ENCODE measurements at places on chromosomes 4 and X.

- no peak for DNase-seq
Measured at GRCh38 chrX:2474963-2475726, 25.6 kb downstream of the DHRSX start.

GRCh38 chr4:172648471-172648870 is 520.1 kb upstream of the GALNT7 start:
- no peak for DNase-seq

GRCh38 chr4:13481569-13481968 is 2.6 kb downstream of the RAB28 start:
- DNase-seq, result no peak

GRCh38 chr4:141417387-141417786 is 196.7 kb downstream of the ZNF330 start:
- DNase-seq, result no peak

DNA sequence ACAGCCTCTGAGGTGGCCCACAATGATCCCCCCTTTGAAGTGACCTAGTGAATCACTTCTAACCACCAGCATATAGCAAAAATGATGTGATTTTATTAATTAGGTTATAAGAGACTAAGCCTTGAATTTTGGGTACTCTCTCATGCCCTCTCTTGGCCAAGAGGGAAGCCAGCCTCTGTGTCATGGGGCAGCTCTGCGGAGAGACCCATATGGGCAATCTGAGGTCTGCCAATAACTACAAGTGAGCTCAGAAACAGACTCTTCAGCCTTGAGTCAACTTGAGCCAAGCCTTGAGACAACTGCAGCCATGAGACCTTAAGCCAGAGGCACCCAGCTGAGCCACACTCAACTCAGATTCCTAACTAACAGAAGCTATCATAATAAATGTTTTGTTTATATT is 45.7 kb downstream of the MANBA start:
- DNase-seq, result no peak

DNA sequence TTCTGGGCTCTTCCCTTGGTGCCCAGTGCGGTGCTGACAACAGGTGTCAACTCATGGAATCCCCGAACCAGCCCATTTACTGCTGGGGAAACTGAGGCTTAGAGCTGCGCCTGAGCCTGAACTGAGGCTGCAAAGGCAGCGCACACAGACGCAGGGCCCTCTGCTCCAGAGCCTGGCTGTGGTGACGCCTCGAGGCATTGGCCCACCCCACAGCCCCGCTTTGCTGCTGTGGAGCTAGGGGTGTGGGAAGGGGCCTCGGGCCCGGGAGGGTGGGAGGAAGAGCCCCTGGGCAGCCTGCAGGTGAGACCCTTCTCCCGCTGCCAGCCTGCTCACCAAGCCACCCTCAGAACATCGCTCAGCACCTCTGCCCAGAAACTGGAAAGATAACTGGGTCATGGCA is 97.4 kb upstream of the LRPAP1 start:
- no peak for DNase-seq

GRCh38 chrX:100863326-100863864 is 10.8 kb downstream of the NOX1 start:
- no peak for DNase-seq

DNA sequence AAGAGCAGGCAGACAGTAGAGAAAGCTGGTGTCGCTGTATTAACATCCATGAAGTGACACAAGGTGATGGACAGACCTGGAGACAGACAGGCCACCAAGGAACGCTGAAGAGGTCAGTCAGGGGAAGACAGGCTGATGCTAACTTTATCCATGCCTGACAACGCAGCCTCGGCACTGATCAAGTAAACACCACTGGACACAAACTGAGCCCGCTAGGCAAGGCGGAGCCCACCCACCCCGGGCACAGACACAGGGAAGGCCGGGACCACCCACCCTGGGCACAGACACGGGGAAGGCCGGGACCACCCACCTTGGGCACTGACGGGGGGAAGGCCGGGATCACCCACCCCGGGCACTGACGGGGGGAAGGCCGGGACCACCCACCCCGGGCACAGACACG is 18.8 kb downstream of the PPP2R3B start:
- no peak for DNase-seq

GRCh38 chrX:103571726-103572125 is 13.6 kb upstream of the TCEAL4 start:
- DNase-seq, result no peak

DNA sequence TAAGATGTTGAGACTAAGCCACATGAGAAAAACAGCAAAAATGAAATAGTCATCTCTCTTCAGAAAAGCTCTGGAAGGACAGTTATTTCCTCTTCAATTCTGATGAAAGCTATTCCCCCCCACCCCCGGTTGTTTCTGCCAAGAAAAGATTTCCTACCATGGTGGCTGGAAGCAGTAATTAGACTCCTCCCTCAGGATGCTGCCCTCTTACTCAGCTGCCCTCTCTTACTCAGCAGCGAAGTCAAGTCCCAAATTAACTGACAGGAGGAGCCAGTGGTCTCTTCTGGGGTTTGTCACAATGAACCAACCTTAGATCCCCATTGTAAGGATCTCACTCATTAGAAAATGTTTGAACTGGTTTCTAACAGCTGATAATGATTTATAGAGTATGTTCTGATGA is 38.0 kb downstream of the GPM6B start:
- no peak for DNase-seq

GRCh38 chr4:81946996-81947395 is 426.8 kb downstream of the HNRNPD start:
- no peak for DNase-seq

DNA sequence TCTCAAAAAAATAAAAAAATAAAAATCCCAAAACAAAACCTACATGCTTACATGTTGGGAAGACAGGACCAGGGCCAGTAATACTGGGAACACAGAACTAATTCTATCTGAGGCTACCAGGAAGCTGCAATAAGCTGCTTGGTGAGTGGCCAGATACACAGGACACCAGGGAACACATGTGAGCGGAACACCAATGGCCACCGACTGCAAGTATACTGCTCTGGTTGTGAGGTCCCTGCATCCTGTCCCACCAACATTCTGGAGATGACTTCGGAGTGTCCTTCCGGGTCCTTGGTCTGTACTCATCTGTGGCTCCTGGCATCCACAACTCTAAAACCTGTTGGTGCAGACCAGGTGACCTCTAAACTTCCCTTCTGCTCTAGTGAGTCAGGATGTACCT is 2.7 kb downstream of the TNIP2 start:
- no peak for DNase-seq

DNA sequence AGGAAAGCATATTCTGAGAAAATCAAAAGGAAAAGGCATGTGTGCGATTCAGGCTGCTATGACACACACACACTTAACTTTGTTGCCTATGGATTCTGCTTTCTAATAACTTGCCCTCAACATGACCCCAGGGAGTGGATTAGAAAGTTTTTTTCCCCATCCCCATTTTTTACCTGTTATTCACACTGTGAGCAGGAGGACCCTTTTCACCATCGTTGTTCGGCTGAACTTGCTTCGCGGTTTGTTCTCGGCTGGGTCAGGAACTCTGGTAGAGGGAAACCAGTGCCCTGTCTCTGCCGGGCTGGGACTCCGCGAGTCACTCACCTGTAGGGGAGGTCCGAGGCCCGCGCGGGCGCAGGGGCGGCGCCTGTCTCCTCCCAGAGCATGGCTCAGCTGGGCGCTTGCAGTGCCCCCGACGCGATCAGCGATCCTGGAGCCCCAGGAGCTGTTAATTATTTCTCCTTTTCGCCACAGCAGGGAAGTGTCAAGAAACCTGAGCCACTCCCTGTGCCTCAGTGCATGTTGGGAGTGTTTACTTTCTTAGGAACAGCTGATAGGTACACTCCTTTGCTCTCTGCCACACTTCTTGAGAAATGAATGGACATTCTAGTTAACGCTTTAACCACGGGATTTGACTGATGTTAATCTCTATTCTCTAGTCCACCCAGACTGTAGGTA is at the start of gene RASSF6:
TSS of gene RASSF6 (minus strand) at position 322 of the 678 bp plus-strand sequence. CDS start 8,641 bp downstream, outside the sequence.
- no peak for DNase-seq

DNA sequence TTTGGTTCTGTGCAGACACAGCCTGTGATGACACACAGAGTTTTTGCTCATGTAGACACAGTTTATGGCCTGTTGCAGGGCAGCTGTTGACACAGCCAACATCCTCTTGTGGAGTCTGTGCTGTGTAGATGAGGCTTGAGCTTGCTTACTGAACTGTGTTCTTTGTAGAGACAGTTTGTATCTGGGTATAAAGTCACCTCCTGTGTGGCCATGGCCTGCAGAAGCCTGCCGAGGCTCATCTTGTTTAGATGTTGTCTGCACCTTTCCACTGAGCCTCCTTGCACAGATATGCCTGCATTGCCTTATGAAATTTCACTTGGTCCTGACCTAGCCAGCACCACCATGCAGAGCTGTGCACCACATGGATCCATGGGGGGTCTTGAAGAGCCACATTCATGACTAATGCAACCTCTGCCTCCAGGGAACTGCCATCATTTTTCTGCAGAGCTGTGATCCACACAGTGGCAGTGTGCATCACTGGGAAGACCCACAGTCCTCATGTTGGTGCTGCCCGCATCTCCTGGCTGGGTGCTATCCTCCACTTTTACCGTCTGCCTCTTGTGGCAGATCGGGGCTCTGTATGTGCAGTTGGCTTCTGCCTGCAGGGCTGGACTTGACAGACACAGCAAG is 198.0 kb upstream of the MAMLD1 start:
- no peak for DNase-seq

GRCh38 chr4:71255976-71256375 is 82.8 kb upstream of the SLC4A4 start:
- DNase-seq, result no peak

- no peak for DNase-seq
Measured at GRCh38 chrX:153631907-153632594, 15.0 kb upstream of the DUSP9 start.

DNA sequence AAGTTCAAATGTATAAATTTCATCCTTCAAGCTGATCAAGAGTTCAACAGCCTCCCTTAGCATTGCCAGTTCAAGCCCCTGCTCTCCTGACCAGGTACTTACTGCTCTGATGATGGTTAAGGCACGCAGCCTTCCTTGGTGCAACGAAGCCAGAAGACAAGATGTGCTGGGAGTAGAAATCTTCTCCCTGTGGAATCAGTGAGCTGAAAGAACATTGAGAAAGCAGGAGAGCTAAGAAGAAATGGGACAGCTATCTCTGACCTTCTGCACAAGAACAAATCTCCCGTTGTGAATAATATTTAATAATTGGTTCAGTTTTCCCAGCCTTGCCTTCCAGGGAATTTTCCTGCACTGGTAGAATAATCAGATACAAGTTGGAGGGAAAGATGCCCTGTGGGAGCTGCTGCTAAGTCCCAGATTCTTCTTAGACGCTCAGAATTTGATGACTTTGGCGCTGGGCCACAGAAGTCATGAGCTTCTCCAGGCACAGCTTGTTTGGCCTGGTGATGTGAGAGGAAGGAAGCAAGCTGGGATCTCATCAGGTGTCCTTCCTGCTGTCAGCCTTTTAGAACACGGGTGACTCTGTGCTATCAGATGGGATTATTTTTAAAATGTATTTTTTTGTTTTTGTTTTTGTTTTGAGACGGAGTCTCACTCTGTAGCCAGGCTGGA is 77.8 kb downstream of the CD38 start:
- DNase-seq, result no peak

DNA sequence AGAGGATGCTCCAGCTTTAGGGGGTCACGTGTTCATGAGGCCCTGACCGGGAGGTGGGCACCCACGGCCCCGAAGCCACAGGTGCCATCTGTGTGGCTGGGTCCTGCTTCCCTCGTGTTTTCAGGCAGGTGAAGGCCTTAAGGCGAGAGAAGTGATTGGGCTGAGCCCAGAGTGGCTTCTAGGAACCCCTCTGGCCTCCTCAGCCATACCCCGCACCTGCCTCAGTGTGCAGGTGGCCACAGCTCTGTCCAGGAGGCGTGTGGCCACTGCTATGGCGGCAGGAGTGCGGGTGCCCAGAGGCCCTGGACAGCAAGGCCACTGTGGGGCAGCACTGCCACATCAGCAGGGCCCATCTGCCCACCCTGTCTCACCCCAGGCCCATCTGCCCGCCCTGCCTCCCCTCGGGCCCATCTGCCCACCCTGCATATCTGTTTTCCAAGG is 25.0 kb downstream of the NKX1-1 start:
- DNase-seq, result no peak

DNA sequence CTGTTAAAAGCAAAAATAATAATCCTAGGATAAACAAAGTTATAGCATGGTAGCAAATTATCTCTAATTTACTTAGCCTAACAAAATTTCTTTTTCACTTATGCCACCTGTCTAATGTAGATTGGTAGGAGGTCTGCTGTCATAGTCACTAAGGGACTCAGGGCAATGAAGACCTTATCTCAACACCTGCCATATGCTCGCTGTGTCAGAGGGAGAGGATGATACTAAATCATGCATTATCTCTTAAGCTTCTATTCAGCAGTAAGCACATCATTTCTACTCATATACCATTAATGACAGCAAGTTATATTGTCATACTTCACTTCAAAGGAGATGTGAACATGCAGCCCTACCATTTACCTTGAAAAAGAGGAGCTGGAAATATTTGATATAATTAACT is 44.1 kb downstream of the AFM start:
- DNase-seq, result no peak

- no peak for DNase-seq
Measured at GRCh38 chr4:25184056-25184455, 23.8 kb upstream of the SEPSECS start.

GRCh38 chrX:150570512-150570911 is 2.1 kb downstream of the MTM1 start:
- no peak for DNase-seq

DNA sequence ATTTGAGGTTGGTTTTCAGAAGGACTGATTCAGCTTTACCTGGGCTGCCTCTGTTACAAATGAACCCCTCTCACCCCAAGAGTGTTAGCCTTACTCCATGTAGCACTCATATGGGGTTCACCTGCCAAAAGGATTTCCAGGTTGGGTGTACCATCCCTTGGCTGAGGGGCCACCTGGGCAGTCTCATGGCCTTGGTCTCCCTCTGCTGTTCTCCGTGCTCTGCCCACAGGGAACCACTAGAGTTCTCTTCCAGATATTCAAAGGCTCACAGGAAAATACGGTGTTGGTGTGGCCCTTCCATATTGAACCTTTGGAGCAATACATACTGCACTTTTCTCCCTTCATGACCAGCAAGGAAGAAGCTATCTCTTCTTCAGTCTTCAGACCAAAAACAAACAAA is 18.0 kb upstream of the PRDM5 start:
- no peak for DNase-seq

- DNase-seq, result no peak
Measured at GRCh38 chr4:103067841-103068547, 8.6 kb downstream of the SLC9B2 start.

DNA sequence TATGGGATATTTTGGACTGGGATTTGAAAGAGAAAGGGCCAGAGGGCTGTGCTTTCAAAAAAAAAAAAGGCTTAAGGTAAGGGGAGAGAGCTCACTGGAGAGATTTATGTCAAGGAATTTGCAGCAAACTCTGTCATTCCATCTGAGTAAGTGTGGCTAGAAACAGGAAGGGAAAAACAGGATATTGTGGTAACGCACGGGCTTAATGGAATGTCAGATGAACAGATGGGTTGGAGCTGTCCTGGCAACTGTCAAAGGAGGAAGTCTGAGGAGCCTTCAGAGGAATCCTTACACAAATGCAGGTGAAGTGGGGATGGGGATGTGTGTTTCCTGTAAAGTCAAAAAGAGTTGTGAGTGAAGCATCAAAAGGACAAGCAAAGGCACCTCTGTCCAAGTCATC is 15.1 kb upstream of the NKX3-2 start:
- DNase-seq, result no peak

- DNase-seq, result no peak
Measured at GRCh38 chr4:4578981-4579380, 37.1 kb upstream of the STX18 start.

GRCh38 chr4:102809190-102809589 is 18.2 kb downstream of the UBE2D3 start:
- DNase-seq, result no peak
